Fibroblast of gingiva (primary cell): ENCODE measurements at places on chromosomes 2 and 18.

GRCh38 chr2:187429989-187430388 lies 18.1 kb downstream of the CALCRL start:
- peak; percentile 38 for DNase-seq

DNA sequence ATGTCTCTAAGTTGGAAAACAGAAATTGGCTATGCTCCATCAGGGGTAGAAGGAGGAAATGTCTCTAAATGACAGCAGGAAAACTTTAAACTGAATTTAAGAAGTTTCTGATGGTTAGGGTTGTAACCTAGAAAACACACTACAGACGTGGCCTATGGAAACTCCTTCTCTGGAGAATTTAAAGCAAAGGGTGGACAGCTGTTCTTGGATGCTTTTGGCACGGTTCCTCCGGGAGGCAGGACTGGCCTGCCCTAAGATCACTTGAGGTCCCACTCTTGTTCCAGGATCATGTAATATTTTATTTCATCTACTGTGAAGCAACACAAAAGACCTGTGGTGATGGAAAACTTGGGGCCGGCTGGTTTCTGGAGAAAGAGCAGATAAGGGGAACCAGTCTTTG lies 77.0 kb downstream of the NRP2 start:
- DNase-seq, result no peak

GRCh38 chr2:235492850-235493344 lies 946 bp upstream of the AGAP1 start:
- DNase-seq, result no peak

DNA sequence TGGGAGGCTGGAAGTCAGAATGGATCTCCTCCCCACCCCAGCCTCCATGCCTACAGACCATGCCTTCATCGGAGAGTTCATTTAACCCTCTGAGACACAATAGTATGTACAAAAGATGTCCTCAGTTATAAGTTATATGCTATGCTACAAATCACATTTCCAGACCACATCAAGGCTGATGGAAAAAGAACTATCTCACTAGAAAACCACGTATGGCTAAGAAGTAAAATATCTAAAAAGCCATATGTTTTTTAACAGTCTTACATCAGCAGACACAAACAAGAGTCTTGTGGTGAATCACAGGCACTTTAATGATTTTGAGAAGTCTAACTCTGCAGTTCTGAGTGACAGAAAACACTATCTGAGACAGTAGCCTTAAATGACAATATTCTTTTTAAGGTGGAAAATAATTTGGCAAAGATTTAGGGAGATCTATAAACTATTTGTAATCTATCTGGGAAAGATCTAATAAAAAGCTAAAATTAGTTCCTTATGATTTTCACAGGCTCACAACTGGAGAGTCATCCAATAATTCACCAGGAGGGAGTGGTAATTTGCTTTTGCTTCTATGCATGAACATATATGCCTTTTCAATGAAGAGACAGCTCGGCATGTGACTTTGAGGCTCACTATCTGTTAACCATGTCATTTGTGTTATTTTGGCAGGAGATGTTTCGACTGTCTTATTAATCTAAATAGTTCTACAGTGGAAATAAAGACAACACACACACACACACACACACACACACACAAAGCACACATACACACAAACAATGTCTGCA lies 197.5 kb downstream of the IRS1 start:
- DNase-seq, result no peak

GRCh38 chr2:131125195-131125757 lies 20.1 kb downstream of the PLEKHB2 start:
- no peak for DNase-seq

DNA sequence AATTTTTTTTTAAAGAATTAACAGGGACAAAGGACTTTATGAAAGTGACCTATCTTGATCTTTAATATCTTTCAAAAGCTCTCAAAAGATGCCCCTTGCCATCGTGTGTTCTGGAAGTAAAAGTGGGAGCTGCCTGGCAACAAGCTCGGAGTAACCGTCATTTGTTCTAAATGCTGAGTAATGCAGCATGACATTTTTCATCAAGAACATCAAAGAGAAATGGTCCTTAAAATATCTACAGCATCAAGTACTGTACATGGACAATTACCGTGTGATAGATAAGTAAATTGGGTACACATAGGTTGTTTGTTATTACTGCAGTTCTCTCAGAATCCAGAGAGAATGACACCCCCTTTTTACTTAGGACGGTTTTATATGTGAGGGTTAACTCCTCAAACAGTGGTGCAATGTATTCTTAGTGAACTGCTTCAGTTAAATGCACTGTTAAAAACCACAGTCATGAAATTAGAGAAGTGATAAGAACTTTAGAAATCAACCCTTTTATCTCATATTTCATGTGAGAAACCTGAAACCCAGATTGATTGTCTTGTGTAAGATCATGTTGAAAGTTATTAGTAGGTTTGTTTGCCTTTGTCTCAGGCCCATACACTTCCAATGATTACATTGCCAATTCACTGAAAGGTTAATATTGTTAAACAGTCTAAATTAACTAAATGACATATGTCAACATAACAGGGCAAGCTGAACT lies 90.6 kb upstream of the HNMT start:
- no peak for DNase-seq

GRCh38 chr2:70627211-70627898 lies 73.7 kb upstream of the TGFA start:
- DNase-seq, result no peak

DNA sequence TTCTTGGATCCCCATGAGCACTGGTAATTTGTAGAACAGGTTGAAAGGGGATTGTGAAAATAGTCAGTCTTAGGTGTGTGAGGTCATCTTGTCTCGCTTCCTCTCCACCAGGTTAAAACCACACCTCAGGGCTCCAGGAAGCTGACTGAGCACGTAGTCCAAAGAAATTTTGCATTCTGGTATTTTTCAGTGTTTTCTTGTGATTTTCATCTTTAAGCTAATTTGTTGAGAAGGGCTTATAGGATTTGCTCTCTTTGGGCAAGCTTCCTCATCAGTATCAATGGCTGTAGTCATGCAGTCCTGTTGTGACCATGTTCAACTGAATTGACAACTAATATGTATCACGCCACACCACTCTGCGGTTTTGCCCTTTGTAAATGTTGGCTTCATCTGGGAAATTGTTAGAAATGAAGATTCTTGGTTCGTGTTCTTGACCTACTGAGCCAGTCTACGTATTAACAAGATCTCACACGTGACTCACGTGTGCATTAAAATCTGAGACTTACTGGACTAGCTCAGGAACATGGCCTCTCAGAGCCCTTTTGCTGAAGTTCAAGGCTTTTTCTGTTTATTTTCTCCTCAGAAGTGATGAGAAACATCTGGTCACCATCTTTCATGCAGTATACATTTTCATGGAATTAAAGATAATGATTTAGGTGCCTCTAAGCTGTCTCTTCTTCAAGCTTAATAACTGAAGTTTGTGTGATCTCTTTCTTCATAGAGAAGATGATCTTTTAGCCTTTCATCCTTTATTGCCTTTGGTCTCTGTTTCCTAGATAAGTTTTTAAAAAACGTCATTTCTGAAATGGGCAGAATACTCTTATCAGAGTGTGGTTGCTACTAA lies 32.8 kb downstream of the FMNL2 start:
- DNase-seq, result no peak

DNA sequence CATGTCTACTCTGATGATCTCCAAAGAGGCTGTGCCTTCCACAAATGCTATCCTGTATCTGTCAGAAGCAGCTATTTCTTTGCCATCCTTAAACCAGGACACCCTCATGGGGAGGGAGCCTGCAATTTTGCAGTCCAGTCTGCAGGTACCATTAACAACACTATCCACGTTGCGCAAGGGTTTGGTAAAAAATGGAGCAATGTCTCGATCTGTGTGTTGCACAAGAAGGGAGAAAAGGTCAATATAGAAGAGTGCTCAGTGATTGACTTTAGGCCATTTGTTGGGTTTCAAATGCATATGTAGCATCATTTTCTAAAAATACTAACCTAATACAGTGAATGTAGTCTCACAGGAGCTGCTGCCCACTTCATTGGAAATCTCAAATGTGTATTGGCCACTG lies 74.3 kb downstream of the TTN start:
- no peak for DNase-seq

DNA sequence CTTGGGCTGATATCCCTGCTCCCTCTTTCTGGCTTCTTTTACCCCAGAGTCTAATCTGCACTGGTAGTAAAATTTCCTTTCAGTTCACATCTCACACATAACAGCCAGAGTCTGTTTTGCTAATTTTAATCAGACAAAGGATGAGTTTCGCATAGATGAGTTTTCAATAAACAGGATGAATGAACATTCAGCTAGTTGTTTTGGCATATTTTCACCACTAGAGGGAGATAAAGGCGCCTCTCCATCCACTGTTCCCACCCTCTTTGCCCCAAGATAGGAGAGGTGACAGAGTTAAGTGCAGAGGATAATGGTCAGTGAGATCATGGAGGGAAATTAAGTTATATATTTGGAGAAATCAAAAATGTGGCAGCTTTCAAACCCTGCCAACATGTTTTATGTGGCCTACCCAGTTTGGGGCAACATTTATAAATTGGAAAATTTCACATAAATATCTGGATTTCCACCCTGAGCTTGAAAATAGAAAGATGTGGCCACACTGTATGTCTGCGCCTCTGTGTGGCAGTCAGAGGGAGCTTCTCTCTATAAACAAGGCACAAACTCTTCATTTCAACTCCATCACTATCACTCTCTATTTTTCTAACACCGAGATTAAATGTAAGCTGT lies 48.5 kb upstream of the DTNA start:
- DNase-seq, result peak; percentile 46

DNA sequence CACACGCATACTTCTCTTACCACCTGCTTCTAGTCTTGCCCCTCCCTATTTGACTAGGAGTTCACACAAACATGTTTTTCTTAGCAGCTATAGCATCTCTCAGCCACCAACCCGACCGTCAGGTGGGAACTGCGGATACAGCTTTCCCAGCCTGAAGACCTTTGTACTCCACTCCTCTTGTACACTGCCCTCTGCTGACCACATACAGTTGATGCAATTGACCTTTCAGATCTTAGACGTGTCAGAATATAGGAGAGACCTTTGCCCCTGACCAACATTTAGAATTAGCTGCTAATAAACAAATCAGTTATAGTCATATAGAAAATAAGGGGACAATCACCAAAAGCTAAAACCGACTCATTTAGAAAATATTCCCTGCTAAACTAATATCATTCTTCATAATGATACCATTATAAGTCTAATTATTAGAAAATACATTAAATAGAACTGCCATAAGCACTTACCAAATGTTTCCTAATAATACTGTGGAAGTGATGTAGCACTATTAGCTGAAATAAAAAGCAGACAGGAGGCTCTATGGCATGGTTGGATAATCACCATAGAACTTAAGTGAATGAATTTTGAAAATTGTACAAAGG lies 208.4 kb downstream of the RAD51AP2 start:
- DNase-seq, result no peak

DNA sequence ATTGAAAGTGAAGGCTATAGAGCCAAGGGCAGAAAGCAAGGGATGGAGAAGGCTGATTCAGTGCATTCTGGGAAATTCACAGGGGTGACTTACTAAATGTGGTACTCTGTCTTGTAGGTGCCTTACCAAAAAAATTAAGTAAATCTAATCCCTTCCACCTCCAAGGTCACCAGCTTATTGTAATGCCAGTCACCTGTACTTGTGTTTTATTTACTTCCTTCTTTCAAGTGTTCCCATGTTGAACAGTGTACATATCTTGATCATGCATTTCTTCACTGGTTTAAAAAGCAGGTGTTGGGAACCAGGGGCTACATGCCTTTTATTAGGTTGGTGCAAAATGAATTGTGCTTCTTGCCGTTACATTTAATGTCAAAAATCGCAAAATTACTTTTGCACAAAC lies 137.0 kb upstream of the ARHGAP28 start:
- no peak for DNase-seq

DNA sequence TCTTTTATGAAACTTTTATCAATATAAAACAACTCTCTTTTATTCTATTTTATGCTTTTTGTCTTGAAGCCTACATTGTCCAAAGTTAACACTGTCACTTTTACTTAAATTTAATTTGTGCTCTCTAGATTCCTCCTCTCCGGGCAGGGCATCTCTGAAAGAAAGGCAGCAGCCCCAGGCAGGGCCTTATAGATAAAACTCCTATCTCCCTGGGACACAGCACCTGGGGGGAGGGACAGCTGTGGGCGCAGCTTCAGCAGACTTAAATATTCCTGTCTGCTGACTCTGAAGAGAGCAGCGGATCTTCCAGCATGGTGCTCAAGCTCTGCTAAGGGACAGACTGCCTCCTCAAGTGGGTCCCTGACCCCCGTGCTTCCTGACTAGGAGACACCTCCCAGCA lies 447.7 kb upstream of the FANCL start:
- DNase-seq, result no peak
